Suppressor macrophage treated with lipopolysaccharide for 4 hours (primary cell): ENCODE measurements at places on chromosomes 1 and 21.
A peak's percentile ranks its signal among the peaks of the same experiment; 100 is the strongest.

DNA sequence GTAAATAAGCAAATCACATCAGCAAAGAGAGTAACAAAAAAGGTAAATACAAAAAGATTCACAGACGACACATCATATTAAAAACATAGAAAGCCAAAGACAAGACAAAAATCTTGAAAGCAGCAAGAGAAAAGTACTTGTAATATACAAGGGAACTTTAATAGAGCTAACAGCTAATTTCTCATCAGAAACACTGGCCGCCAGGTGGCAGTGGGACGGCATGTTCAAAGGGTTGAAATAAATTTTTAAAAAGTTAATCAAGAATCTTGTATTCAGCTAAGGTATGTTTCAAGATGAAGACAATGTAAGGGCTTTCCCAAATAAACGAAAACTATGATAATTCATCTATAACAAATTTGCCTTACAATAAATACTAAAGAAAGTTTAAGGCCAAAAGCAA is 358.1 kb downstream of the LRRIQ3 start:
- peak; percentile 5 for DNase-seq

GRCh38 chr1:164948101-164948500 is 389.1 kb downstream of the PBX1 start:
- DNase-seq = no peak

- no peak for DNase-seq
These were observed 114.8 kb downstream of the HMCN1 start for GRCh38 chr1:185849014-185849413.

GRCh38 chr1:35506960-35507912 is 50.0 kb downstream of the KIAA0319L start:
- no peak for DNase-seq

- DNase-seq = no peak
These were observed 8.9 kb downstream of the MFAP2 start for GRCh38 chr1:16971341-16972188.
